A549 (cell line): ENCODE measurements at places on chromosomes 16 and 17.

DNA sequence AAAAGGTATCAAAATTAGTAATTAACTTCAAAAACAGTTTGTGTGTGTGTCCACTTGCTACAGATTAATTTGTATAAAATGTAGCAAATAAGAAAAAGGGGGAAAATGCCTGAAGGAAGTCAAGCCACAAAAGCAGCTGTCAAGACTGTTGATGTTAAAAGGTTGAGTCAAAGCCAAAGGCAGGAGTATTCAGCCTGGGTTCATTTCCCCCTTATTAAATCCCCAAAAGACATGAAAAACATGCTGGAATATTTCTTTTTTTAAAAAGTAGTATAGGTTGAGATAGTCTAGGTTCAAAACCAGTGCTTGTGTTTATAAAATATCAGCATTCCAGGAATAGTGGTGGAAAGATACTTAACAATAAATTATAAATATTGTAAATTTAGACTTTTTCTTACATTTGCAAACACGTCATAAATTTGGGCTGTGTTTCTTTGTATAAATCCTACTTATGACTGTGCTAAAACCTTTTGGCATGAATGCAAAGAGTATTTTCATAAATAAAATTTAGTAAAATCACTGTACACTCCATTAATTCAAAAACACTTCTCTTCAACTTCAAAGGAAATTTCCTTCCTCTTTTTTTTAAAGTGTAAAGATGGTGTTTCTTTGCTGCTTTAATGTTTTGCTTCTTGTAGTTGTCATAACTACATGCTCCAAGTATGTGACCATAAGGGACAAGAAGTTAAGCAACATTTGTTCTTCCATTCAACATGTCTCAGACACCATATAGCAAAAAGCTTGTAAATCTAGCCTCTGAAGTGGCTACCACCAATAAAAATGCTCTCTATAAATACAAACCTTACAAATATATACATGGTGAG is 72.0 kb downstream of the SKAP1 start:
- DNase-seq, result no peak

DNA sequence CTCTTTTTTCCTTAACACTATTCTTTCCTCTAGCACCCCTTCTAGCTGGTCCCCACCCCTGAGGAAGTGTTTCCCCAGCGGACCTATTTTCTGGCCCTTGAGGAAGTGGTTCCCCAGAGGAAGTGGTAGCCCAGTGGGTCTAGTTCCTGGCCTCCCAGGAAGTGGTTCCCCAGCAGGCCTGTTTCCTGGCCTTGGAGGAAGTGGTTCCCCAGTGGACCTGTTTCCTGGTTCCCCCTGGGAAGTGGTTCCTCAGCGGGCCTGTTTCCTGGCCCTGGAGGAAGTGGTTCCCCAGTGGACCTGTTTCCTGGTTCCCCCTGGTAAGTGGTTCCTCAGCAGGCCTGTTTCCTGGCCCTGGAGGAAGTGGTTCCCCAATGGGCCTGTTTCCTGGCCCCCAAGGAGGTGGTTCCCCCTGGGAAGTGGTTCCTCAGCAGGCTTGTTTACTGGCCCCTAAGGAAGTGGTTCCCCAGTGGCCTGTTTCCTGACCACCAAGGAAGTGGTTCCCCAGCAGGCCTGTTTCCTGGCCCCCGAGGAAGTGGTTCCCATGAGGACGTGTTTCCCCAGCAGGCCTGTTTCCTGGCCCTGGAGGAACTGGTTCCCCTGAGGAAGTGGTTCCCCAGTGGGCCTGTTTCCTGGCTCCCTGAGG is 58.3 kb downstream of the NTN1 start:
- no peak for DNase-seq

DNA sequence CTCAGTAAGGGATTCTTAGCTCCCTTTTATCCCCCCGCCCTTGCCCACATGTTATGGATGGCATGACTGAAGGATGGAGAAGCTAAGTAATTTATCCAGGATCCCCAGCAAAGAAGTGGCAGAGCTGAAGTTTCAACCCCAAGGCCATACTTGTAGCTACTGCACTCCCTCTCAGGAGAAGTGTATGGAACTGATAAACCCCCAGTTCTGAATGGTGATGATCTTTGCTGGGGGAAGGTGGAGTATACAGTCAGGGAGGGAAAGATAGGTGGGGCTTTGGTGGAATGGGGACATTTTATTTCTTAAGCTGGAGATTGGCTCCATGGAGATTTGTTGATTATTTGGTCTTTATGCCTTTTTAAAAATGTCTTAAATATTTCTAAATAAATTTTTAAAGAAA is 58.3 kb downstream of the TNRC6C start:
- no peak for DNase-seq

DNA sequence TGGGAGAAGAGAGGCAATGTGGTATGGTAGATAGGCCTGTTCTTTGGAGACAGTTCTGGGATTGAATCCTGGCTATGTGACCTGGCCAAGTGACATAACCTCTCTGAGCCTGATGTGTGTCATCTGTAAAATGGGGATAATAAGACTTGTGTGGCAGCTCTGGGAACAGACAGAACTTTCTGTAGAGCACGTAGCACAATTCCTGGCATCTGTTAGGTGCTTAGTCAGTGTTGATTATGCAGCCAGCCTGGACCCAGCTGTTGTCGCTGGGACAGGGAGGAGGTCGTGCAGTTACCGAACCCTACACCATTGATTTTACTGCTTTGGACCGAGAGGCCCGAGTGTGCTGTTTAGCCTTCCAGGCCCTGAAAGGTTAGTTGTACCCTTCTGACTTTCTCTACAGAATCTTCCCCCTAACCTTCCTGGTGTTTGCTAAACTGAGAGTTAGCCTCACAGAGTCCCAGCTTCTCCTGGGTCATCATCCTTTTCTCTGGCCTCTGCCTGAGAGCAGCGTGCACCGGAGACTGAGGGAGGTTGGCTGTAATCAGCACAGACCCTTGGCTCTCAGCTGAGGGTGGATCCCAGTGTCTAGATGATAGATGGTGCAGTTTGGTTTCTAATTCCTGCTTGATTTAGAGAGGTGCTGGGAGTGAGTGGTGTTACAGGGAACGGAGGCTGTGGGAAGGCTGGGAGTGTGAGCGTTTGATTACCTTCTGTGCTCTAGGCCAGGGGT is 31.9 kb downstream of the MSI2 start:
- DNase-seq, result no peak

- DNase-seq, result no peak
Measured at GRCh38 chr17:13157656-13158055, 139.8 kb upstream of the ELAC2 start.

GRCh38 chr16:73713778-73714495 is 582.7 kb upstream of the PSMD7 start:
- peak; percentile 29 for DNase-seq

DNA sequence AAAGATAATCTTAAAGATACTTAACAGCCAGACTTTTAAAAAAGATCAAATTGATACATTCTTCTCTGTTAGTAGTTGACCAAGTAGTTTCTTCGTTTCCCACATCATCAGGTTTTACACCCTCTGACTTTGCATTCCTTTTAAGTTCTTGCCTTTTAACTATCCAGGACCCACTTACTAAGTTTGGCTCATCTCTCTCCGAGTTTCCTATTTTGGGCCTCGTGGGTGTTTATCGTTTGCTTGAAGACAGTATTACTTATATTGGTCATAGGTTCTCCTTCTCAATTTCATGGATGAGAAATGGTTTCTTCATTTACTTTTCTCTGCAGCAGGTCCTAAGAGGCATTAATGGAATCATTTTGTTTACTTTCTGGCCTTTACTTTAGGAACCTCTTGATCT is 43.2 kb downstream of the RPA1 start:
- DNase-seq, result no peak

DNA sequence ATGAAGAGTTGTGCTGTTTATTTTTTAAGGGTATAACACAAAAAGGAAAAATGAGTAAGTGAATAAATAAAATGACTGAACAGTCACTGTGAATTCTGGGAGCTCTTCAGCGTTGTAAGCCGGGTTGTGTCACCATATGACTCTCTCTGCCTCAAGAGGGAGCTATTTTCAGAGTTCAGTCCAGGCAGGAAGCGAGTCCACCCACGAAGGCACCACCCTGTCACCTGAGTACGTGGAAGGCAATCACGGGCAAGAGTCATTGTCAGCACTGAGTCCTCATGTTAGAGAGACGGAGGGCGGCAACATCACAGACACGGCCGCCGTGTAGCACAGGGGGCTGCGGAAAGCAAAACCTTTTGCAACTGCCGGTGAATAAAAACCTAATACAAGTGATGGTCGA is 227.6 kb downstream of the UTP18 start:
- DNase-seq, result peak; percentile 55

GRCh38 chr17:79026376-79027273 is 2.7 kb downstream of the C1QTNF1 start:
- peak; percentile 78 for DNase-seq

DNA sequence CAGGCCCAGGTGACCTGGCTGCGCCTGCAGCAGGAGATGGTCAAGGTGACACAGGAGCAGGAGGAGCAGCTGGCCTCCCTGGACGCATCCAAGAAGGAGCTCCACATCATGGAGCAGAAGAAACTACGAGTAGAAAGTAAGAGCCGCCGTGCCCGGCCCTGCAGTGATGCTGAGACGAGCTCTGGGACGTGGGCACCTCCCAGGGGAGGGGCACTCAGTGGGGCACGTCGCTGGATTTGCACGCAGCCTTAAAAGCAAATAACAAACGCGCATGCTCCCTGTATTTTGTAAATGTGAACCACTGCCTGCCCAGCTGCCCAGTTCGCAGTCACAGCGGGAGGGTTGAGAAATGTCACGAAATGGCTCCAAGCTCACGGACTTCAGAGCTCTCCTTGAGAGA is 15.3 kb upstream of the GAA start:
- DNase-seq, result no peak

GRCh38 chr17:45223539-45224528 is 2.1 kb downstream of the FMNL1 start:
- no peak for DNase-seq

- no peak for DNase-seq
Measured at GRCh38 chr17:76039121-76039520, 12.0 kb upstream of the EVPL start.

DNA sequence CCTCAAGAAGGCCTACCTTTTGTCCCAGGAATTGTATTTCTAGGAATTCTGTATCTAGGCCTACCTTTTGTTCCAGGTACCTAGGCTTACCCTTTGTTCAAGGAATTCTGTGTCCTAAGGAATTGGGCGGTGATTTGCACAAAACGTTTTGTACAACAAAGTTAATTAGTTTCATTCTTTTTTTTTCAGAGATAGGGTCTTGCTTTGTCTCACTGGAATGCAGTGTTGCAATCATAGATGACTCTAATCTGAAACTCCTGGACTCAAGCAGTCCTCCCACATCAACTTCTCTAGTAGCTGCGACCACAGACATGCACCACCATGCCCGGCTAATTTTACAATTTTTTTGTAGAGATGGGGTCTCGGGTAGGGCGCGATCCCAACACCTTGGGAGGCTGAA is 7.0 kb downstream of the CDR2L start:
- no peak for DNase-seq

DNA sequence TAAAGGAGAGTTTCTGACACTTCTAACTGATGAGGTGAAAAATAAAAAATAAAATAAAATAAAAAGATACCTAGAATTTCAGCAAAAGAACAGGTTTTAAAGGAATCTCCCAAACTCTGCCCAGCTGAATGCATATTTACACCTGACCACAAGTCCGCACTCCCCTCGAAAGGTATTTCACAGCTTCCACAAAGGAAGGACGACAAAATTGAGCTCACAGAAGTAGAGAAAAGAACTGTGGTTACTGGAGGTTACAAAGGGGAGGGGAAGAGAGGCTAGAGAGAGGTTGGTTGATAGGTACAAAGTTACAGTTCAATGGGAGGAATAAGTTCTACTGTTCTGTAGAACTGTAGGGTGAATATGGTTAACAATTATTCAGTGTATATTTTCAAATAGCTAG is 5.0 kb downstream of the LITAF start:
- no peak for DNase-seq

DNA sequence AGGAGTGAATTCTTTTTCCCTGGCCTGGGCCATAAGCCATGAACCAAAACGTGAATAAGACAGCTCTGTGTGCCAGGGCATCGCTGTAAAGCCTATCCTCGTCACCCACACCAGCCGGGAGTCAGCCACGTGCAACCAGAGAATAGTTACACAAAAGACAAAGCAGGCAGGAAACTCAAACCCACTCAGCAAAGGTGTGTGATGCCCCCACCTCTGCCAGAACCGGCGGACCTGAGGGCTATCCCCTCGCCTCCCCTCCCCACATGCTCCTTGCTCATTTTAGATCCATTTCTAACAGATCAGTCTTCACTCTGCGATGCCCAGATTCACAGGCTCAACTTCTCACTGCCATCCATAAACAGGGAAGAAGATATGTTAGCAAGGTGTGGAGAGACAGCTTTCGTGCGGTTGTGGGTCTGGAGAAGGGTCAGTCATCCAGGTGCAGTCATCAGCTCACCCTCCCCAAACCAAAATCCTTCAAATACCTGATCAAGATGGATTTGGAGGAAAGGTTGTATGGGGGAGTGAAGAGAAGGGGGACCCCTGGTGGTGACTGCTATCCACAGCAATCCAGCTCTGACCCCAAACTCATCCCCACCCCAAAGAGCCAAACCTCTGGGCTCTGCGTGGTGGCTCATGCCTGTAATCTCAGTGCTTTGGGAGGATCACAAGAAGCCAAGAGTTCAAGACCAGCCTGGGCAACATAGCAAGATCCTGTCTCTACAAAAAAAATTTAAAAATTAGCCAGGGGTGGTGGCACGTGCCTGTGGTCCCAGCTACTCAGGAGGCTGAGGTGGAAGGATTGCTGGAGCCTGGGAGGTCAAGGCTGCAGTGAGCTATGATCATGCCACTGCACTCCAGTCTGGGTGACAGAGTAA is 219.2 kb downstream of the C16orf78 start:
- peak; percentile 35 for DNase-seq

GRCh38 chr17:48427598-48427997 is 2.4 kb downstream of the SKAP1 start:
- no peak for DNase-seq

- DNase-seq, result no peak
Measured at GRCh38 chr16:51876934-51877333, 670.0 kb downstream of the TOX3 start.

- DNase-seq, result no peak
Measured at GRCh38 chr16:28975158-28975599, 601 bp downstream of the SPNS1 start.

DNA sequence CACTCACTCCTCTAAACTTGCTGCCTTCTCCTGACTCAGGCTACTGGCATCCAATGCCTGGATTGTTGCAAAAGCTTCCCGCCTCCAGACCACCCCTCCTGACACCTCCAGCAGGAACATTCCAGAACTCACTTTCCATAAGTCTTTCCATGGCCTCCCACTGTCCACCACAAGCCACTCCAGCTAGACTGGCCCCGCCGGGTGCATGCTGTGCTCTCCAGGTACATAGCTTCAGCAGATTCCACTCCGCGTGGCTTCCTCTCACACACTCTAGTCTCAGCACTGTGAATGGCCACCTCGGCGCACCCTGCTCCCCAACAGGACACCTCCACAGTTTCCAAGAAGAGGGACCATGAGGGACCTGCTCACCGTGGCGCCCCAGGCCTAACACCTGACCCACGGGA is 25.9 kb upstream of the FAAP100 start:
- DNase-seq, result no peak
